ENCODE measurements at places on chromosomes 6 and 20.

DNA sequence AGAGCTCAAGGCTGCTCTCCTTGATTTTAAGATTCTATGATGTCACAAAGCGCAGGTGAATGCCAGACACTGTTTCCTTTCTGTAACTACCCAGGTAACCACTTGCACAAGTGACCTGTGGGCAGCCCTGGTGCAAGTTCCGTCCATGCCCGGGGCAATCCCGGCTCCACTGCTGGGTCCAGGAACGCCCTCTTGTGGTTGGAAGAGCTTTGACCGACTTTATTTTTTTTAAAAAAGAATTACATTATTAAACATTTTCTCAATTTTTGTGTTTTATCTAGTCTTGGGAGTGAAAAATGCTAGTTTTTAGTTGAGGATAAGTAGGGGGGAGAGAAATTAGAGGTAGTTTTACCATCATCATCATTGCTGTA, 695.2 kb downstream of the QKI start:
- no peak for DNase-seq

GRCh38 chr6:411402-412145, 20.0 kb downstream of the IRF4 start:
- DNase-seq: no peak

GRCh38 chr6:89139509-89140346, 6.1 kb upstream of the PM20D2 start:
- DNase-seq: no peak

- no peak for DNase-seq
Measured at GRCh38 chr20:57834306-57835073, 124.7 kb upstream of the PMEPA1 start.

DNA sequence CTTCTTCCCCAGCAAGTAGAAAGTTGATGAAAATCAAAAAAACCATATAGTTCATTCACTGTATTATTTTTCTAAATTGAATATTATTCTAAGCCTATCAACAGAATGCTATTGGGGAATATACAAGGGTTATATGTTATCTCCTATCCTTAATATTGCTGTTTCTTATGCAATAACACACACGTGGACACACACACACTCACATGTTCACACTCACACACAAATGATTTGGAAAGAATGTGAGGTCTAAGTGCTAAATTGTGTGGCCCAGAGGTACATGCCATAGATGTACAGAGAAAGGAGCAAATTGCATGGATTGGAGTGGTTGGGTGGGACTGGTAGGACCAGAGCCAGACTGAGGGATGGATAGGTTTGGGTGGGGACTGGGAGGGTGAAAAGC, 45.1 kb downstream of the RIOK1 start:
- DNase-seq: no peak

DNA sequence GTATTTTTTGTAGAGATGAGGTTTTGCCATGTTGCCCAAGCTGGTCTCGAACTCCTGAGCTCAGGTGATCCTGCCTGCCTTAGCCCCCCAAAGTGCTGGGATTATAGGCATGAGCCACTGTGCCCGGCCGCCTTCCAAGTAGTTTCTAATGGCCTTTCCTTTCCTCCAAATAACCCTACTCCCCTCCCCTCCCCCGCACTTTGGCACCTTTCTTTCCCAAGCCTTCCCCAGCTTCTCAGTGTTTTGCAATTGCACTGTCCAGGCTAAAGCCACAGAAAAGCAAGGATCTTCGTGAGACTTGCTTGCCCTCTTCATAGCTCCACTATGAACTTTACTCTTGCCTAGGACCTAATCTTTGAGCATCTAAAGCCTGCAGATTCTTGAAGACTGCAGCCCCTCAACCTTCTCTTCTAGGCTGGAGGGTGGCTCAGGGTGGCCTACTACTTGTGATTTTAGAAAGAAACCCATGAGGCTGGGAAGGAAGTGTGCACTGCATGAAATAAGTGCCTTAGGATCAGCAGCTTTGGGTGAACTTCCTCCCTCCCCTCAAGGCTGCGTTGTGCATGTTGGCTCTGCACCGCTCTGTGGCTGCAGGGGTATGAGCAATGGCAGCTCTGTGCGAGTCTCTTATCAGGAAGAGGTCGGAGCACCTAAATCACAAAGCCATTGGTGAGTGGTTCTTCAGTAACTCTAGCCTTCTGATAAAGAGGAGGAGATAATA, 152.4 kb upstream of the SNX9 start:
- DNase-seq: no peak

GRCh38 chr20:58478141-58478805, 36.9 kb downstream of the APCDD1L start:
- no peak for DNase-seq

- no peak for DNase-seq
Measured at GRCh38 chr6:126051791-126052190, 65.5 kb downstream of the TRMT11 start.

DNA sequence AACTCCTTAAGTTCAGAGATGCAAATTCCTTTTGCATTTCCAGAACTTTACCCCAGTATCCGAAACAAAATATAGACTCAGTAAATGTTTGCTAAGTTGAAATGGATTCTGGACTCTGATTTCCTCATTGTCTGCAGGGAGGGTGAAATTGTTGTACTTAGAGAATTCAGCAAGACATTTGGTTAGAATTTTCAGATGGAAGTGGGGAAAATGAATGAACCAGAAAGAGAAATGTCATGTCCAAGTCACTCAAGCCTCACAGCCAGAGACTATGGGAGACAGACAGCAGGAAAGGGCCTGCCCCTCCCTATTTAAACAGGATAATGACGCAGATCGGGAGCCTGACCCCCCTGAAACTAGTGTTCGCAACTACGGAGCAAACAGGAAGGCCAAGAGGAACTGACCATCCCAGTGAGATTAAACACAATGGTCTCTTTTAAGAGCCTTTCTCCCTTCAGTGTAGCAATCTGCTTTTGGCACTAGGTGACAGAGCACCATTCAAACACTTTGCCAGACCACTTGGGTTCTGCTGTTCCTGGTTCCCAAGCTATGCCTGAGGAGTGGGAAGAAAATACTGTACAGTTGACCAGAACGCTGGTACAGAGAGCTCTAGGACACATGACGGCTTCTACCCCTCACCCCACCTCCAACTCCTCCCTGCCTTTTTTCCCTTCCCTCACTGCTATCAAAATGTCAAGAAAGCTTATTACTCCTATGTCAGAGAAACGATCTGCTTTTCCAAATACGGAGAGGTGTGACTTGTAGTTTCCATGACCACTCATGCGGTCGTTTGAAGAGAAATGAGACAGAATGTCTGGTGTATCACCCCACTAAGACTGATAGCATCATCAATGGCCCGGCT, 13.7 kb downstream of the NEDD9 start:
- DNase-seq: peak; percentile 34

DNA sequence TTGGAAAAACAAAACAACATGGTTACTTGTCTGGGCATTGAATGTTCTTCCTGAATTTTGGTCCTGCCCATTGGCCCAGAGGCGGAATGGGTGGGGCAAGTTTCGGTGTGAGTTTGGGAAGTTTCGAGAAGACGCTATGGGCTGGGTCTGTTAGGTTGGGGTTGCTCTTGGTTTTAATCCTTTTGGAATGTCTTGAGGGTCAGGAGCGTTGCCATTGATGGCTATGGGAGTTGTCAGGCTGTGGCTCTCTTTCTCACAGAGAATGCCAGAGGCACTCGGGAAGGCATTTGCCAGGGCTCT, 135.0 kb downstream of the LRRC1 start:
- DNase-seq: no peak

DNA sequence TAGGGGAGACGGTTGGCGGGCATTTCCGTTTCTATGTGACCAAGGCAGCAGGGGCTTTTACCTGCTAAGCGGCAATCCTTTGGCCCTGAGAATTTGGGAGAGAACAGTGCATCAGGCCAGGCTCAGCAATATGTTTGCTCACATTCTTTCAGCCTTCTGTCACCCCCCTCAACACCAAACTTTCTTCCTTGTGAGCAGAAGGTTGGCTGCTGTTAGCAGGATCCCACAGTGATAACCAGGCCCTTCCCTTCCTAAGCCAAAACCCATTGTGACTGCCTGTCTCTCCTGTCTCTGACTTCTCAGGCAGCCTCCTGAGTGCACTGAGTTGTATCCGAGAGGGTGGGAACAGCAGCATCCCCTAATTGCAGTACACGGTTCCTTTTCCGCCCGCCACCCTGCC, 43.7 kb downstream of the STK35 start:
- no peak for DNase-seq

DNA sequence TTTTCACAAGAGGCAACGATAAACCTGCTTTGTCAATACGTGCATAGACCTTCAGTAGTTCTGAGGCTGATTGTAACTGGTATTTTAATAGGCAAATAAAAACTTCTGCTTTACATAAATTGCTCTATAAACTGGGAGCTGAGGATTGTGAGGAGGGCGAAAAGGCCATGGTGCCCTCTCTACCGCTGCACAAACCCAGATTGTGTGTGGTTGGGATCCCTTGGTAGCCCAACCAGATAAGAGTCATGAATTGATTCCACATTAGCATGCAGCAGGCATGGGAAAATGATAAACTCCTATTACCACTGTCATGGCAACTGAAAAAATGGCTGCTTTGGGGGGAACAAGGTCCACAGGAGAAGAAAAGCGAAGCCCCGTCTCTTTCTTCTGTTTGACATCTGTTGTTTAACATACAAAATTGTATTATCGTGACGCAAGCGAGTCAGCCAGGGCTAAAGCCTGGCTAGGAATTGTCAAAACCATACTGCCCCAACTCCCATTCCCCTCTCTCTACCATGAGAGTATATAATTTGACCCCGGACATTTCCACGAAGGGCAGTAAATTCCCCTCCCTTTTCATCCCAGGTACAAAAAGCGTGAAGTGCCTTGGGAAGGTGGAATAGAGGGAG, 157.8 kb upstream of the SALL4 start:
- no peak for DNase-seq

DNA sequence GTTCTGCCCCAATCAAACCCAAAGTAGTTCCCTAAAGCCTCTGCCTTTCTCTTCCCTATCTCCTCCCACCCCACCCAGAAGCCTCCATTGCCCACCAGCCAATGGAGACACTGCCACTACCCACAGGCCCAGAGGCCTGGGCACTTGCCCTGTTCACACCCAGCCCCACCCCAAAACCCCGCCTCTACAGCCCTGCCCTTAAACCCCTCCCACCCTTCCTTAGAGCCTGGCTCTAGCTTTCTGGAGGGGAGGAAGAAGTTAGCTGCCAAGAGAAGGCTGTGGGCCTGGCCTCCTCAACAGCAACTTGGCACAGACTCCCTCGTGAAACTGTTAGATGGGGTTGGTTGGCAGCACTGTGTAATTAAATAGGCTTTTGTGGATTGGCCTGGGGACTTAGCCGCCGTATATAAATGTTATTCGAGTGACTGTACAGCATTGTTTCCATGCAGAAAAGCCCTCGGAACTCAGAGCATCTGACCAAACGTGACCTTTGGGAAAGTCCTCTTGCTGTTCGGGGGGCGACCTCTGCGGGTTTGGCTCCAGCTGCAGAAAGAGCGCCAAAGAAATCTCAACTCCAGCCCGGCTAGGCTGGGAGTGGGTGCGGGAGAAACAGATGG, 31.4 kb downstream of the COL11A2 start:
- no peak for DNase-seq

DNA sequence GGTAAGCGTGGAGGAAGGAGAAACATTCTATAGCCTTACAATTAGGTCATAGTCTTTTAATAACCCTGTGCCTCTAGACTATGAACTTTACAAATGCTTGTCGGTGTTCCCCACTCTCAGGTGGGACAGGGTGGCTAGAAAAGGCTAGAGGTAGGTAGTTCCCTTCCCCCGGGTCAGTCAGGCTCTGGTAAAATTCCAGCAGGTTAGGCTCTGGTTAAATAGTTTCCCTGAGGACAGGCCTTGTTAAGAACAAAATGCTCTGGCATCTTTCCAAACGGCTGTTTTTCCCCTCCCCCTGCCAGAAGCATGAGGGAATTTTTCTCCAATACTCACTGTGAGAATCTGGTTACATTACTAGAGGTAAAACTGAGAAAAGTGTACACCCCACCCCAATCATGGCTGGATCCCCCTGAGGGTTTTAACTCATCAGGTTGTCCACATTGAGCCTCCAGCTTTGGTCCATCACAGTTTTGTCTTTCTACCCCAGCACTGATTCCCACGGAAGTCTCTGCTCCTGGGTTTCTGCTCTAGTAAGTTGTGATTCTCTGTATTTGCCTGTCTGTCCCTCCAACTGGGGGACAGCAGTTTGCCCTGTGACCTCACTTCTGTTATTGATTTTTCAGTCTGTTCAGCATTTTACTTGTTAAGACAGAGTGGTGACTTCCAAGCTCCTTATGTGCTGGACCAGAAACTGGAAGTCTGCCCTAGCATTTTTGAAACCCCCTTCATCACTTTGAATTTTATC, 84.7 kb upstream of the ADGRF1 start:
- DNase-seq: no peak

- DNase-seq: no peak
Measured at GRCh38 chr6:4610256-4610655, 165.9 kb upstream of the CDYL start.

GRCh38 chr20:22473293-22473692, 111.1 kb downstream of the FOXA2 start:
- DNase-seq: no peak

- DNase-seq: no peak
Measured at GRCh38 chr6:159203304-159204005, 34.3 kb downstream of the FNDC1 start.

GRCh38 chr6:79461205-79461604, 76.0 kb downstream of the LCA5 start:
- no peak for DNase-seq

- peak; percentile 26 for DNase-seq
Measured at GRCh38 chr20:63056236-63057170, 49.7 kb upstream of the BHLHE23 start.

DNA sequence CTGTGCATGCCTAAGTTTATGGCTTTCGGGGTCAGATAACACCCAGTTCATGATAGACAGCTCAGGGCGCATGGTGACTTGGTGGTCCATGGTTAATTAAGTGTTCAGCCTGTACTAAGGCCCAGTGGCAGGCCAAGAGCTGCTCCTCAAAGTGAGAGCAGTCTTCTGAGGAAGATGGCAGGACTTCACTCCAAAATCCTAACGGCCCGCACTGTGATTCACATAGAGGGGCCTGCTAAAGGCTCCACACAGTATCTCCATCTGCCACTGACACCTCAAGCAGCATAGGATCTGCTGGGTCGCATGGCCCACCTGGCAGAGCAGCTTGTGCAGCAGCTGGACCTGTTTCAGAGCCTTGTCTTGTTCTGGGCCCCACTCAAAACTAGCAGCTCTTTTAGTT, 10.6 kb upstream of the CST7 start:
- DNase-seq: no peak

GRCh38 chr6:117194978-117195377, 70.4 kb upstream of the VGLL2 start:
- DNase-seq: no peak

Measured in stimulated activated CD4-positive, alpha-beta T cell treated with anti-CD3 and anti-CD28 coated beads, Interleukin-12 subunit alpha, Interleukin-12 subunit beta, amount 100 ng/mL, for 48 hours (primary cell).